ENCODE measurements at places on chromosomes 5 and 9. TPM values are rescaled to one million over a fixed set of nuclear protein-coding genes. Genes with fewer than 3 reads are reported as not detected.

Gene SV2C
- total RNA-seq = not detected

Gene MEIKIN
- total RNA-seq = not detected

Gene INSL4
- not detected for total RNA-seq

Gene SLC2A6
- total RNA-seq = 0.41 TPM

Gene BRINP1
- not detected for total RNA-seq

Gene CD14
- 22.9 TPM for total RNA-seq

Gene ADAMTS13
- 1.0 TPM for total RNA-seq

Gene RHOBTB3
- total RNA-seq = 96.6 TPM

Gene ADGRD2
- total RNA-seq = not detected

Gene FBXW5
- total RNA-seq = 443 TPM

Gene FST
- total RNA-seq = 2.5 TPM

Gene PSD2
- total RNA-seq = not detected

Gene CFAP77
- total RNA-seq = not detected

Gene PCDHB10
- 0.53 TPM for total RNA-seq

Gene SAPCD2
- 0.16 TPM for total RNA-seq
